ENCODE measurements at places on chromosomes 2 and 18.

DNA sequence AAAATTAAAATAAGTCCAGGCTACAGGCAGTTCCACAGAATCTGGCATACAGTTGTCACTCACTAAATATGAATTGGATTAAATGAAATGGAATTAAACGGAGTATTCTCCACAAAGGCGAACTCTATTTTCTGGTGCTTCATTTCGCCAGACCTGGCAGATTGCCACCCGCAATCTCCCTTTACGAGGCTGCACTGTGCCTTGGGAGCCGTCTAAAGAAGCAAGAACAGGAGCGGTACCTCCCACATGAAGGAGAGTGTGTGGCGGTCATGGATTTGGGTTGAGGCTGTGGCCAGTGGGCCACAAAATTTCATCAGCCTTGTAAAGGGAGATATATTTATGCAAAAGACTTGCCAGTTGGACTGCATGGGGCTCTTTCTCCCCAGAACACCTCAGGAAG, 151.0 kb downstream of the OSR1 start:
- no peak for DNase-seq

- DNase-seq: no peak
Measured at GRCh38 chr2:119085613-119086012, 72.9 kb downstream of the C1QL2 start.

GRCh38 chr2:120308038-120308910, 37.7 kb upstream of the INHBB start:
- no peak for DNase-seq

DNA sequence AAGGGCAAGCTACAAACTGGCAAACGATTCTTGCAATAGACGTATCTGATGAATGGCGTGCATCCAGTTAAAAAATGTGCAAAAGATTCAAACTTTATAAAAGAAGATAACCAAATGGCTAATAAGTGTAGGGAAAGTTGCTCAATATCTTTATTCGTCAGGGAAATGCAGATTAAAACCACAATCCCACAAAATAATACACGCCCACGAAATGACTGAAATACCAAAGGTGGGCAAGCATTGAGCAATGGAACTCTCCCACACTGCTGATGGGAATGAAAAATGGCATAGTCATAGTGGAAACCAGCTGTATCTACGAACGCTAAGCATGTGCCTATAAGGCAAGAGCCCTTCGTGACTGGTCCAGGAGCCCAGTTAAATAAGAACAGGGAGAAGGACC, 168.6 kb upstream of the SIX2 start:
- no peak for DNase-seq

DNA sequence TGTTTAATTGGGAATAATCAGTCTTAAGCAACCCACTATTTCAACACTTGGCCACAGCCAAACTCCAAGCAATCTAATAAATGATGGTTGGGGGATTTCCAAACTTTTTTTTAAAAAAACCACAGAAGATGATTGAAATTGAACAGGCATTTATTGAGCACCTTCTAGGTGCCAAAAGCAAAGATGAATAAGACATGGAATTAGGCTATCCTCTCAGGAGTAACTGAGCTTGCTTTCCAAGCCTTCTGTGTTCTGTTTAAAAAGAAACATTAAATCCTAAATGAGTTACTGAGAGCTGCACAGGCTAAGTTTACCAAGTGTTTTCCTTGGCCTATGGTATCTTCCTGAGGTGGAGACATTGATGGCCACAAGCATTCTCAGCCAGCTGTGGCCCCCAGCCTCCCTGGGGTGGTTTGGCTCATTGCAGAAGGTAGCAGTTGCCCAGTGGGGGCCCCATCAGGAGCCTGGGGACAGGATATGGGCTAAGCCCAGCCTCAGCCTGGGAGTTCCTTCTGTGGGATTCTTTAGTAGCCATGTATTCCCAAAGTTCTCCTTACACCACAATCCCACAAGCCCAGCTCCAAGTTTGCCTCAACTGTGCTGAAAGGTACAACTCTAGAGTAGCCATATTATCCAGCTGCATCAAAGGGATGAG, 174.3 kb downstream of the C1D start:
- DNase-seq: no peak

GRCh38 chr2:139963863-139964355, 1183.7 kb upstream of the NXPH2 start:
- no peak for DNase-seq

- DNase-seq: no peak
Measured at GRCh38 chr2:18626256-18626668, 36.9 kb upstream of the NT5C1B start.

DNA sequence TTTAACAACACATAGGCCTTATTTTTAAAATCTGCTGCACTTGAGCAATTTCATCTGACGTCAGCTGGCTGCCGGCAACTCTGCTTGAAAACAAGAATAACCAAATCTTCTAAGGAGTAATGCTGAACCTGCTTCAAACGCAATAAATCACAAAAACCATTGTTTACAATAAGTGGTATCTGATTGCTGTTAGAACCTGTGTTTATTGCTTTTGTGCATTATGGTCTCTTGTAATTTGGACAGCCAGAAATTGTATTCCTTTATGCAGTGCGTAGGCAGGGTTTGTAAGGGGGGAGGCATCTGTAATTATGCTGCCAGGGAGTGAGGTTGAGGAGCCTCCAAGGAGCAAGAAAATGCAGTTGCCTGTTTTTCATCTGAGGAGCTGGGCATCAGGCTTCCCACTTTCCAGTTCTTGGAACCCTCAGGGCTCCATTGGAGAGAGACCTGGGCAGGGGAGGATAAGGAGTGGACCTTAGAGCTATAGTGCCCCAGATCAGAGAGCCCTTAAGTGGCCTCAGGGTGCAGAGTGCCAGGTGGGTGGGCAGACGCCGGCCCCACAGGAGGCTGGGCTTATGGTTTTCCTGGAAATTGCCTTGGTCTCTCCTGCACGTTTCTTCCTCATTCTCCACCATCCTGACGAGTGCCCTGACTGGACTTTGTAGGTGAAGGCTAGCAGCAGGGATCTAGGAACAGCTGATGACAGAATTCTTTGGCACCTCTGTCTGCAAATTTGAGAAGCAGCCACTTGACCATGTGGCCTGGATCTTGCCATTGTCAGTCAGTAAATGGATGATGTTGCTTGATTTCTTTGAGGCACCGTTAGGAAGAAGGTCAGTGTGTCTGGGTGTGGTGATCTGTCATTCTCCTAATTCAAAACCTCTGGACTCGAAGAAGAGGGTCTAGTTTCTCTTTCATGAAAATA, 129.2 kb downstream of the KLHL29 start:
- no peak for DNase-seq

DNA sequence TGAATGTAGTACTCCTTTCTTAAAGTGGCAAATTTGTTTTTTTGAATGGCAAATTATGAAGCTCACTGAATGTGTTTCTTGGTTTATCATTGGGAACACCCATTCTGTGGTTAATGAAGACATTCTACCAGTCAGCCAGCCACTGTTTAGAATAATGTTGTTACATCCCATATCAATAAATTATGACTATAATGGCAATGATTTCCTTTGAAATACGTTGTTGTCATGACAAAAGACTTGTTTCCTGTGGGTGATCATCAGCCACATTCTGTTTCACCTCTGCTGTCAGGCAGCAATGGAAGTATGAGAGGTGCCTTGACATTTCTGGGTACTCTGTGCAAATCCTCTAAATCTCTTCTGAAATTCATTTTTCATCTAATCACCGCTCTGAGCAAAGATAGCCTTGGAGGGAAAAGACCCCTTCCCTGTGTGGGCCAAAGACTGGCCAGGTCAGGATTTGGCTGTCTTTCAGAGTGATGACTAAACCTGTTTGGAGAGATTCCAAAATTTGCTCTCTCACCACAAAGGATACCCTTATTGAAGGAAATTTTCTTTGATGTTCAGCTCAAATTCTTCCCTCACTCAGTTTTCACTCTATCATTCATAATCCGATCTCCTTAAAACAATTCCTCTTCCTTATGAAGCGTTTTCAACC, 869.2 kb downstream of the BCL11A start:
- no peak for DNase-seq

DNA sequence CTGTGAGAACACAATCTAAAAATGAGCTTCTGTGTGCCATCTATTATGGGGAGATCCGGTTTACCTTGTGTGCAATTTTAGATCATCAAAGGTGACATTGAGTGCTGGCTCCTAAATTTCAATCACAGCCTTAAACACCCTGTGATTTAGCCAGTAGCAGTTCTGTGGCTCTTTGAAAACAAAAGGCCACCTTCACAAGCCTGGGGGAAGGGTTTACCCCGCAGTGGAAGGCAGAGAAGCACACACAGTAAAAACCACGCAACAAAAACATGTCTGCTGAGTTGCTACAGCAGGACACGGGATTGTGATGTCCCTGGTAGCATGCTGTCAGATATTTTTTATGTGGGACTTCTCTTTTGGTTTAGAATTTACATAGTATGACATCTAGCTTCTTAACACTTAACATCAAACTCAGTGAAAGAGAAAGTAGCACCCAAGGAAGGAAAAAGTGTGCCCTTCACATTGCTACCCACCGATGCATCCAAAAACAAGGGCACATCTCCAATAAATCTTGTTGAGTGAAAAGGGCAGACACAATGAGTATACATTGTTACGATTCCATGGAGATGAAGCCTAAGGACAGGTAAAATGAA, 56.1 kb upstream of the RNF152 start:
- DNase-seq: peak; percentile 18

DNA sequence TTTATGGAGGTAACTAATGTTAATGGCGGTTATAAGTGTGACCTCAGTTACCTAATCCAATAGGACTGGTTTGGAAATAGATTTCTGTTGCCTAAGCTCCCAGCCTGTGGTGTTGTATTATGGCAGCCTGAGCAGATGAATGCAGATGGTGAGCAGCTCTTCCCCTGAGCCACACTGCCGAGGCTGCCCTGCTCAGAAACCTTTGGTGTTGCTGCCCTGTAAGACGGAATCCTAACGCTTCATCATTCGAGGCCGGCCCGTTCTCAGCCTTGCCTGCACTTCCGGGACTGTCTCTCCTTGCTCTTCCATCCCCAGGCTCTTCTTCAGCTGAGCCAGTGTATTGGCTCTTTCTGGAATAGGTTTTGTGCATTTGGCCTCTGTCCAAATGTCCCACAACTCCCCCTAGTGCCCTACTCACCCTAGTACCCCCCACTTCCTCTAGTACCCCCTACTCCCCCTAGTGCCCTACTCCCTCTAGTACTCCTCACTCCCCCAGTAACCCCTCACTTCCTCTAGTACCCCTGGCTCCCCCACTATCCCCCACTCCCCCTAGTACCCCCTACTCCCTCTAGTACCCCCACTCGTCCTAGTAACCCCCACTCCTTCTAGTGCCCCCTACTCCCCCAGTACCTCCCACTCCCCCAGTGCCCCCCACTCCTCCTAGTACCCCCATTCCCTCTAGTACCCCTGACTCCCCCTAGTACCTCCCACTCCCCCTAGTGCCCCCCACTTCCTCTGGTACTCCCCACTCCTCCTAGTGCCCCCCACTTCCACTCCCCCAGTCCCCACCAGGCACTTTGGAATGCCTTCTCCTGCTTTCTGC, 106.0 kb upstream of the TAF1B start:
- peak; percentile 73 for DNase-seq

GRCh38 chr18:48193521-48194492, 215.4 kb downstream of the ZBTB7C start:
- no peak for DNase-seq

DNA sequence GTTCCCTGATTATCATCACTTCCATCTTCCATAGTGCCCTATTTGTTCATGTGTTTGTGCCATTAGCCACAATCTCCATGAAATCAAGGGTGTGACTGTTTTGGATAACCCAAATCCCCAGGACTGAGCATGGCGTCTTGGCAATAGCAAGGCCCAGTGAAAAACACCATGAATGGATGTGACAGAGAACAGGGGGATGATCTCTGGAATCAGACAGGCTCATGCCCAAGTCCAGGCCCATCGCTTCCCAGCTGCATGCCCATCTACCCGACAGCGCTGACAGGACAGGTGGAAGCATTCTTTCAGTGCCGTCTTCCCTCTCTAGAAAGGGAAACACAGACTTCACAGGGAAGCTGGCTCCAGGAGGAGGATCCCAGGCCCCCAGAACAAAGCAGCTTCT, 50.0 kb downstream of the HDLBP start:
- no peak for DNase-seq

DNA sequence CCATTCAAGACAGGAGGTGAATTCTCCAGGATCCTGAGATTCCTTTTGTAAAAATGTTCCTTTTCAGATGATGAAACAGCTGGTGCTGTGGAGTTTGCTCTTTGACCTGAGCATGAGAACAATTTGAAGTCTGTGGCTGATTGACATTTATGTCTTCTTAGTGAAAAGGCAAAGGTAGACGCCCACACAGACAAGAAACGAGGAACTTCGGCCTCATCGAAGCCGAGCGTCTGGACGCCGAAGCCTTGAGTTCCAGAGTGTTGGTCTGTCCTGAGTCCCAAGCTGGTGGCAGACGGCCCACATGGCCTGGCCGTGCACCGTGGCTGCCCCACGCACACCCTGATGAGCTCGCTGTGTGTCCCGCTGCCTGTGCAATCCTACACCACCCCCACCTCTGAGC, 20.7 kb upstream of the SNTG2 start:
- DNase-seq: no peak

- DNase-seq: no peak
Measured at GRCh38 chr2:61419129-61419528, 51.8 kb downstream of the USP34 start.

GRCh38 chr2:26033270-26033817, 540 bp upstream of the RAB10 start:
- peak; percentile 91 for DNase-seq

DNA sequence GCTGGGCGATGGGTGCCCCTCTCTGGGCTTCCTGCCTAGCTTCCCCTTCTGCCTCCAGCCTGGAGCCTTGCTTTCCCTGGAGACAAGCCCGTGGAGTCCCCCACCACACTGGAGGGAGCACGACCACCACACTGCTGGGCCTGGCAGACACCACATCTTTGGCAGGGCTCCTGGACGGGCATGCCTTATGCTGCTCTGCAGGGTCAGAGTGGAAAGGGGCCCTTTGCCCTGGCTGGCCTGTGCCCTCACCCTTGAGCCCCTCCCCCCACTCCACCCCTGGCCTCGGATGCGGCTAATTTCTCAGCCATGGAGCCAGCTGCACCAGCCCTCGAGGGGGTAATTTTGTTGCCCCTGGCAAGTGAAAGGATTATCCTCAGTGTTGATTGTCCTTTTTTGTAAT, 194.5 kb downstream of the LOXHD1 start:
- no peak for DNase-seq

- peak; percentile 1 for DNase-seq
Measured at GRCh38 chr2:125386074-125386473, 1269.9 kb upstream of the GYPC start.

- no peak for DNase-seq
Measured at GRCh38 chr2:236535024-236535423, 34.6 kb upstream of the ACKR3 start.

- no peak for DNase-seq
Measured at GRCh38 chr18:24397131-24397693, 412 bp downstream of the OSBPL1A start.

DNA sequence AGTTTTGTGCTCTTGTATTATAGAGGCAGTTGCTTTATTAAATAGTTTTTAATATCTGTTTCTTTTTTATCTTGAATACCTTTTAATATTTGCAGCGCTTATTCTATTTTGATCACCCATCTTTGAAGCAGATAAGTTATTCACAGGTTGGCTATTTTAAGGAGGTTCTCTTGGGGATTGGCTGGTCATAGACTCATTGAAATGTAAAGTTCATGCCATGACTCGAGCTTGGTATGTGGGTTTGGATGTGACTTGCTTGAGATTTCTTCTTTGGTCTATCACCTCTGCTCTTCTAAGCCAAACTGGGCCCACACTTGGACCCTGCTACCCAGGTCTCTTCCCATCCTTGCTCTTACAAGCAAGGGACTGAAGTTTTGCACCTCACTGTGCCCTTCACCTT, 33.6 kb downstream of the FARP2 start:
- DNase-seq: no peak

- DNase-seq: no peak
Measured at GRCh38 chr2:58923869-58924268, 682.7 kb upstream of the FANCL start.

Measured in ELF-1 (cell line).